ENCODE measurements at places on chromosomes 5 and 9.

- DNase-seq = no peak
These were observed 148.4 kb downstream of the MAN2A1 start for GRCh38 chr5:109838157-109838556.

GRCh38 chr5:150731669-150732242 lies 27.1 kb downstream of the DCTN4 start:
- DNase-seq = no peak

GRCh38 chr5:73183481-73183891 lies 10.5 kb downstream of the TMEM174 start:
- no peak for DNase-seq

GRCh38 chr5:136374003-136374402 lies 8.7 kb upstream of the TRPC7 start:
- DNase-seq = no peak
